Stimulated activated CD8-positive, alpha-beta memory T cell treated with anti-CD3 and anti-CD28 coated beads, Interleukin-7, amount 100 ng/mL, for 1 hour (primary cell): ENCODE measurements at places on chromosomes 7 and 10.

DNA sequence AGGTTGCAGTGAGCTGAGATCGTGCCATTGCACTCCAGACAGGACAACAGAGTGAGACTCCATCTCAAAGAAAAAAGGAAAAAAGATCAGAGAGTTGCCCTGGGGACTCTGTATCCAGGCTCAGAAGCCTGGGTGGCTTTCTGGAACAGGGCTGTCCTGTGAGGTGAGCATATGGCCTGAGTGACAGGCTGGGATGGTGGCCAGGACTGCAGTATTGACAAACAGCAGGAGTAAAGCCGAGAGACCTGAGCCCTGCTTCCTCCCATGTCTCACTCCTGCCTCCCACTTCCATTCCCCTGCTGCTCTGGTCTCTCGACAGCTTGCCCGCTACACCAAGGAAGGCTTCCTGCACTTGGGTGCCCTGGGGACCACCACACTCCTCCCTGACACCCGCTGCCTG, 578.5 kb downstream of the GALNT17 start:
- DNase-seq, result no peak

- DNase-seq, result no peak
Measured at GRCh38 chr7:20783700-20784387, 2.8 kb downstream of the SP8 start.

GRCh38 chr10:95606922-95607321, 45.8 kb upstream of the SORBS1 start:
- DNase-seq, result no peak

DNA sequence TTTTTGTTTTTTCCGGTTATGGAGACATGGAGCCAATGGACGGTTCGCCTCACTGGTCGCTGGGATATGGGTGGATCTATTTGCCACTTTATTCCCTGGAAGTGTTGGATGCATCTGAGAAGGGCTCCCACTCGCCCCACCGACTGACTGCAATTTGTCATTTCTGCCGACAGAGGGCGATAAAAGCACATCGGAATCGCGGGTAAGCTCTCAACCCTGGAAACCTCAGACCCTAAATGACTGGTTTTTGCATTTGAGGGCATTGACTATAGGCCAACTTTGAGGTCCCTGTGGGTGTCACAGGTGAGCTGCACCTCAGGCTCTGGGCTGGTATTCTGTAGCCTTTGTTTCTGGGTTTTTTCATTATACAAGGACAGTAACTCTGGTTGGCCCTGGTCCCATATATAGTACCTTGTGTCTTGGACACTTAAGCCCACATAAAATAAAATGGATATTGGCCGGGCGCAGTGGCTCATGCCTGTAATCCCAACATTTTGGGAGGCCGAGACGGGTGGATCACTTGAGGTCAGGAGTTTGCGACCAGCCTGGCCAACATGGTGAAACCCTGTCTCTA, 11.9 kb upstream of the OPALIN start:
- no peak for DNase-seq

DNA sequence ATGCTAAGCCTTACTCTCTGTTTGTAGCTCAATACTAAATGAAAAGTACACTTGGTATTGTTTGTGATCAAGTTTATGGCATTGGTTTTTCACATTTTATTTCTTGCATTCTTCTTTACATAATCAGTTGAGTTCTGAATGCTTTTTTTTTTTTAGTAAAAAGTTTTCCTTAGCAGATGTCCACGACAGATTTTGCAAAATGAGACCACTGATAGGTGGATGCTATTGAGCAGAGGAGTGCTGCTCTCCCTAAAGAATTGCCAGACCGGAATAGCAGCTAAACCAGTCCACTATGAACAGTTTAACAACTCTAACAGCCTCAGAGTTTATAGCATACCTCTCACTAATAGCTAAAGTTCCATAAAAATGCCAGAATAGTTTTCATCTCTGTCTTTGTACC, 225.1 kb upstream of the CACNA2D1 start:
- DNase-seq, result no peak
